ENCODE measurements at places on chromosomes 16 and 17.
A peak's percentile ranks its signal among the peaks of the same experiment; 100 is the strongest.

DNA sequence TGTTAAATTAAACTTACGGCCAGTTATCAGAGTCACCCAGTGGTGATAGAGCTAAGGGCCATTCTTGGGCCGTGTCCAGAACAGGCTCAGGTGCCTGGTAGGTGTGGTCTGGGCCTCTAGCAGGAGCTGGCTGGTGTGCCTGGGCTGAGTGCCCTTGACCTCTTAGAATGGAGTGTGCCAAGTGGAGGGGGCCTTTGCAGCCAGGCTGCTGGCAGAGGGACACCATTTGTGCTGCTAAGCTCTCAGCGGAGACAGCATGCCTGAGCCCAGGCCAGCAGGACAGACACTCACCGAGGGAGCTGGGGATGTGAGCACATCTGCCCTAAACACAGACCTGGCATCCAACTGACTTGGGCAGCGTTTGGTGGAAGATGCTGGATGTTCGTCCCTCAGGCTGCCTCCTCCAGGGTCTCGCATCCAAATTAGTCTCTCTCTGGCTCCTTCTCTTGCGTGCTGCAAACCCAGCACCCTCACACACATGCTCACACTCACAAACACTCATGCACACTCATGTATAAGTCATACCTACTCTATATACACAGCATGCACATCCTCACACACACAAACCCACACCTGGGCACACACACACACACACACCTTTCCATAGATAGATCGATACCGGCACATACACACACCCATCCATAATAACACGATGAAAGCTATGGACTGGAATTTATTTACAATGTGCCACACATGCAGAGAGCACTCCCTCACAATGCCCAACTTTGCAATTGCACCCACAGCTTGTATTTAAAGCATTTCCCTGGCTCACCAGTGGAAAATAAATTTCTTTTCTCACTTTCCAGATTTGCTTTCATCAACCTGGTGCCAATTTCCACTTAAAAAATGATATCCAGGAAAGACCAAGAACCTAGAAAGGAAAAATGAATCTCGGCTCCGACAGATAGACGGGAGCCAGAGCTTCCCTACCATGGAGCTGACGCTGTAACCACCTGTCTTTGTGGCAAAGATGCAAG is 33.6 kb upstream of the CDH5 start:
- no peak for DNase-seq

GRCh38 chr17:32819035-32819434 is 57.9 kb downstream of the MYO1D start:
- no peak for DNase-seq

DNA sequence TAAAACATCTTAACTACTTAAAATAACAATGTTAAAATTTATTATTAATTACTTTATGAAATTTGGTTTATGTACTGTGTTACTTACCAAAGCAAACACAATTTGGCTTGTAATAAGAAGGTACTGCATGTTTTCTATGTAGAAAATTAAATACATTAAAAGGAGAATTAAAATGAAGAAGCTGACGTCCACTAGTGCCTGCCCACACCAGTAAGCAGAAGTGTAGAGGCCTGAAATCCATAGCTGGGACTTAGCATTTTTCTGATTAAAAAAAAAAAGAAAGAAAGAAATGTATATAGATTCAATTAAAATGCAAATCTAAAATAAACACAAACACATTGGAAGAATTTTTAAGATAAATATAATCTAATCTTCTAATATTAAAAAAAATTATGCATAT is 35.8 kb upstream of the ABCA9 start:
- DNase-seq: no peak

- DNase-seq: no peak
These were observed 16.9 kb downstream of the STXBP4 start for GRCh38 chr17:54985476-54985875.

- DNase-seq: peak; percentile 8
These were observed 11.5 kb upstream of the LONP2 start for GRCh38 chr16:48232493-48233040.

DNA sequence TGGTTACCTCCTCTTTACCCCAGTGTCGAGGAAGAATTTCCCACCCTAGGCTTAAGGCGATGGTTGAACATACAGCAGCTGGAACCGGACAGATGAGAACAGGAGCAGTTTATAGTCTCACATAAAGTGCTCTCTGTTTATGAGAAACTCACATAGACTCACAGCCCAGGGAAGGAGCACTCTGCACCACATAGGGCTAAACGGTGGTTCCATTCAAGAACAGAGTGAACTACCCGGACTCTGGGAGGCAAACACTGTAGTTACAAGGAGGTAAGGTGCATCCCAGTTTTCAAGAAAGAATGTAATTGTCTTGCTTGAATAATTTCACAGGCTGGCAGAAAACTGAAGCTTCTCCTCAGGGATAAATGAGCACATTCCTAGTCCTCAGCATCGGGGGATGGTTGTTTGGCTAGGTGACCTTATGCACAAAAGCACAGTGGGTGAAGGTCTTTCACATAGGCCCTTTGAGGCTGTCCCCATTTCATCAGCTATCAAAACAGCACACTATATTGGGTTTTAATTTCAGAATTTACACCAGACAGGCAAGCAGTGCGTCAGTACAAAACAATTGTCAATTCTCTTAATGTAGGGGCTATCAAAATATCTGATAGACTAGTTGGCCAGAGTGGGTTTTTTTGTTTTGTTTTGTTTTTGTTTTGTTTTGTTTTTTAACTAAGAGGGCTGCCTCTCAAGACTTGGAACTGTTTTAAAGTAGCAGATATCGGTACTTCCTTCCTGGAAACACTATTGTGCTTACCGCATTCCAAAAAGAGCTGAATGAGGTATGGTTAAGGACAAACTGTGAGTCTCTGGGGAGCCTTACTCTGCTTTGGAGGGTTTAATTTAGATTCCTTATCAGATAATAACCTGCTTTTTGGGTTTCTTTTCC is 918.1 kb upstream of the CDH8 start:
- no peak for DNase-seq

GRCh38 chr17:80566054-80566400 is 21.4 kb downstream of the RPTOR start:
- no peak for DNase-seq

- DNase-seq: no peak
These were observed 119.7 kb upstream of the LHX1 start for GRCh38 chr17:36817483-36818048.

DNA sequence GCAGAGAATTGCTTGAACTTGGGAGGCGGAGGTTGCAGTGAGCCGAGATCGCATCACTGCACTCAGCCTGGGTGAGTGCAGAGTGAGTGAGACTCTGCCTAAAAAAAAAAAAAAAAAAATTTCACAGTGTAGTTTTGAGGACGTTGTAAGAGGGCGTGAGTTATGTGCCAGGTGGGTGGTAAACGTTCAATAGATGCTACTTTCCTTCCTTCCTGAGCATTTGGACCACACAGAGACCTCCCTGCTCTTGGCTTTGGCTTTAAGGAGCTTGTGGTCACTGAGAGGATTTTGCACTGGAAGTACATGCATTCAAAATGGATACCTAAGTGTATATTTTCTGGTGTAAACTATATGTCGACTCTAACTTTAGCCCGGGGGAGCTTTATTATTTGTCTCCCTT is 30.5 kb downstream of the SOST start:
- no peak for DNase-seq

- DNase-seq: no peak
These were observed 11.1 kb downstream of the USP6 start for GRCh38 chr17:5126719-5127488.

- no peak for DNase-seq
These were observed 31.9 kb downstream of the RNF213 start for GRCh38 chr17:80292521-80292971.

DNA sequence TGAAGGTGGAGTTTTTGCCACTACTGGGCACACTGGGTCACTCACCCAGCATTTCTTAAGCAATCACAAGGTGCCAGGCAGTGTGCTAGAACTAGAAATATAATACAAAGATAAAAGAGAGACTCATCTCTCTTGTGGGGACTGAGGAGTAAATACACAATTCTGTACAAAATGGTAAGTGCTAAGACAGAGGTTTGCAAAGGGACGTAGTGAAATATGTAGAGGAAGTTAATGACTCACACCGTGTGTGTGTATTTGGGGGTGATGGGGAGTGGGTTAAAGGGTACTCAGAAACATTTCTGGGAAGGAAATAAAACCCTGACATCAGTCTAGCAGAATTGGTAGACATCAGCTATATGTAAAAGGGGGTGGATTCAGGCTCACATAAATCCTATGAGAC is 389.3 kb downstream of the CA10 start:
- no peak for DNase-seq

- DNase-seq: peak; percentile 79
These were observed at the start of gene NKD1 for GRCh38 chr16:50548125-50548908. Gene NKD1 (plus strand): TSS chr16:50548396. CDS start chr16:50548554, 158 bp downstream.

DNA sequence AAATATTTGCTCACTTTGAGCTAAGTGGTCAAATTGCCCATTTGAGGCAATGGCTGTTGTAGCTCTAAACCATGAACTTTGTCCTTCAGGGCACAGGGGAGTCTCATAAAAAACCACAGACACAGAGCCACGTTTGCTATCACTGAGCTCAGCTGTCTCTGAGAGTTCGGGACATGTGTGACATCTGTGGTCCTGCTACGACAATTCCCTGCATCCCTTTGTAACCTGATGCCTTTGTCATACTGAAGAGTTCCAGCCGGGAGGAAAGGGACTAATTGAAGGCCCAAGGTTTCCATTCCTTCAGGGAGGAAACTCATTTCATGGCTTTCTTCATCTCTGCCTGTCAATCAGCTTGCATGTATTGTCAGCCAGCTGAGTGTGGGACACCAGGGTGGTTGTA is 599.4 kb upstream of the CDH5 start:
- no peak for DNase-seq

DNA sequence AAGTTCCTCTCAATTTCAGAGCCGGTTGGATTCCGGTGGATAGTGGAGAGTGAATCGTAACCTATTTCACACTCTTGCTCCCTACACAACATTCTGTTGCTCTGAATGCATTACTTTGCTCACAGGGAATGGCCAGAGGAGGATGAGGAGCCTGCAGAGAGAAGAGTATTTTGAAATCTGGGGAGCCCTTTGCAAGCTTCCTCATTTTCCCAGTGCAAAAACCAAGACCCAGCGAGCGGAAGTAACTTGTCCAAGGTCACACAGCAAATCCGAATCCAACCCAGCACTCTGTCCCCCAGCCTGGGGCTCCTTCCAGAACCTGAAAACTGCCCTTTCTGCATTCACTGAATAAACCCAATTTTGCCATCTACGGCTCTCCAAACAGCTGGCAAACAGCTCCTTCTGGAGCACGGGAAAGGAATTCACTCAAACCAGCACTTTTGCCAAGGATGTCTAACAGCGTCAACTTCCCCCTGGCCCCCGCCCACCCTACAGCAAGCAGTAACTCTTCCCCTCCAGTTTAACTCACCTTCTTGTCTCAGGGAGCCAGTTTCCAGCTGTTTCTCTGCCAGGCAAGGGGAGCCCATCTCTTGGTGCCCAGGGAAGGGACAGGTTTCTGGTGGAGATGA is 557 bp downstream of the KCNG4 start:
- DNase-seq: no peak

DNA sequence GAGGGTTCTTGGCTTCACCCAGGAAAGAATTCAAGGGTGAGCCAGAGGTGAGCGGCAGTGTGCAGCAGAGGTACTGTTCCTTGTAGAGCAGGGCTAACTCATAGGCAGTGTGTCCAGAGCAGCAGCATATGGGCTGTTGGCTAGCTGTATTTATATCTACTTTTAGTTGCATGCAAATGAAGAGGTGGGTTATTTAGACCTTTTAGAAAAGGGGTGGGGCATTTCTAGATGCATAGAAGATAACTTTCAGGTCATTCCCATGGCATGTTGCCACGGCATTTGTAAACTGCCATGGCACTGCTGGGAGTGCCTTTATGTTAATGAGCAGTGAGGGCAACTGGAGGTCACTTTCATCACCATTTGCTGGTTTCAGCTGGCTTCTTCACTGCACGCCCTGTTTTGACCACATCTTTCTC is 141.0 kb downstream of the STX8 start:
- no peak for DNase-seq

- DNase-seq: no peak
These were observed 9.3 kb downstream of the ZNF689 start for GRCh38 chr16:30600929-30601328.

GRCh38 chr17:72053036-72053435 is 67.8 kb upstream of the SOX9 start:
- DNase-seq: no peak

DNA sequence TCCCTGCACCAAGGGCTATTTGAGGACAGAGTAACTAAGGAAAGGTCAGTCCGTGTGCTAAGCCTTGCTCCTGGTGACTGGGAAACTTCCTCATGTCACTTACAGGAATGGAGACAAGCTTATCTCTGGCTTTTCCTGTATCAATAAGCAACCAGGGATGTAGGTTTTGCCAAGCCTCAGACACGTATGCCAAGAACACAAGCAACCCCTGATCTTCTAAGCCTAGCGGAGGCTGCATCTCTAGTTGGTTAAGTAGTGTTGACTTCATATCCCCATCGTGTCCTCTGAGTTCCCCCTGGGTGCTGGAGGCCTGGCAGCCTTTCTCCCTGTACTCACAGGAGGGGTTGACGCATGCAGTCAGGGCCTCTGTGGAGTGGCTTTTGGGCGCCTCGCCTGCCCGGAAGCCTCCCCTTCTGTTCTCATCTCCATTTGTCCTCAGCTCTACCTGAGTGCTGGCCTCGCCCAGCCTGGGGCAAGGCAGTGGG is 1.4 kb upstream of the C1QTNF1 start:
- DNase-seq: no peak

DNA sequence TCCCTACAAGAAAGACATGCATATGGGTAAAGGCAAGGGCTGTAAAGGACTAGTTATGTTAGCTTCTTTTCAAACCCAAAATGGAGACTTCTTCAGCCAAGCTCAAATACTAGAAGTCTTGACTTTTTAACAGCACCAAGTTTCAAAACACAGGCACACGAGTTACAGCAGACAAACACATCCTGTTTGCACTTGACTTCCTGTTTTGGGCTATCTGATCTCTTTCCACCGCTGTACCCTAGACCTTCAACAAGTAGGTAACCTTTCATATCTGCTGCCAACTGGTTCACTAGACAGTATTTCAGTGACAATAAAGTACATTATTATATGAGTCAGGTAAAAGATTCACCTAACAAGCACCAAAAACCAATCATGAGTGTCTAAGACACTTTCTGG is 12.3 kb downstream of the RFFL start:
- DNase-seq: no peak

- no peak for DNase-seq
These were observed 14.2 kb upstream of the TBX21 start for GRCh38 chr17:47718634-47719405.

- no peak for DNase-seq
These were observed 247.4 kb downstream of the SHISA9 start for GRCh38 chr16:13148836-13149235.

GRCh38 chr17:17723354-17724261 is 42.4 kb downstream of the RAI1 start:
- DNase-seq: peak; percentile 46

DNA sequence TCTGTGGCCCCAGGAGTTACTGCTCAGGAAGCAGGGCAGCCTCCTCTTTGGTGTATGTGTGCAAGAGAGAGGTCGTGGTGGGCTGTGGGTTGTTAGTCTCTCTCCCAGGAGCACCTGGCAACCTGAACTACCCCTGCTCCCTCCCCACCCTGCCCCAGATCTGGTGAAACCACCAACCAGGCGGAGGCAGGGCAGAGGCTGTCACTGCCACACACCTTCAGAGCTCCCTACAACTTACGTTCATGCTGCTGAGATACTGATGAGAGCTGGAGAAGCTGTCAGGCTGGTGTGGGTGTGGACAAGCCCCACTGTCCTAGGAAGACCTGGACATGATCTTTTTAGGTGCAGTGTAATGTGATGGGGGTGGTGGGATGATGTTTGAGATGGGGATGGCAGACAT is 24.3 kb downstream of the GOSR2 start:
- DNase-seq: no peak

GRCh38 chr16:74079232-74079586 is 217.4 kb upstream of the PSMD7 start:
- no peak for DNase-seq

GRCh38 chr17:45651145-45651709 is 132.9 kb upstream of the CRHR1 start:
- DNase-seq: no peak
